ENCODE measurements at places on chromosomes 6 and 20. TPM values are rescaled to one million over a fixed set of nuclear protein-coding genes. Genes with fewer than 3 reads are reported as not detected.
A peak's percentile ranks its signal among the peaks of the same experiment; 100 is the strongest.

DNA sequence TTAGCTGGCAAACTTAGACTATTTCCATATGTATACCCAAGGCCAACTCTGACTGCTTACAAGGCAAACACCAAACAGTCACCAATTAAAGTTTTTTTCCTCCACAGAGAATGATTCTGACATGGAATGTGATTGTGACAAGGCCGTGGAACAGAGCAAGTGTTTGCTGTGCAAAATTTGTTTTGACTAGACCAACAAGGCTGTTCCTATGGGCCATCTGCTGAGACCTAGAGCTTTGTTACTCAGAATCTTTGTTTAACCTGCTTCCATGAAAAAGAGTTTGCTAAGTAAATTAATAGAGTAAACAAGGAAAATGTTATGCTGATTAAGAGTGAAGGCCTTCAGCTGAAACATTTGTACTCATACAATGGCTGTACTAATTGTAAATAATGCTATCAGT, 51.6 kb upstream of the IMPG1 start:
- no peak for DNase-seq

DNA sequence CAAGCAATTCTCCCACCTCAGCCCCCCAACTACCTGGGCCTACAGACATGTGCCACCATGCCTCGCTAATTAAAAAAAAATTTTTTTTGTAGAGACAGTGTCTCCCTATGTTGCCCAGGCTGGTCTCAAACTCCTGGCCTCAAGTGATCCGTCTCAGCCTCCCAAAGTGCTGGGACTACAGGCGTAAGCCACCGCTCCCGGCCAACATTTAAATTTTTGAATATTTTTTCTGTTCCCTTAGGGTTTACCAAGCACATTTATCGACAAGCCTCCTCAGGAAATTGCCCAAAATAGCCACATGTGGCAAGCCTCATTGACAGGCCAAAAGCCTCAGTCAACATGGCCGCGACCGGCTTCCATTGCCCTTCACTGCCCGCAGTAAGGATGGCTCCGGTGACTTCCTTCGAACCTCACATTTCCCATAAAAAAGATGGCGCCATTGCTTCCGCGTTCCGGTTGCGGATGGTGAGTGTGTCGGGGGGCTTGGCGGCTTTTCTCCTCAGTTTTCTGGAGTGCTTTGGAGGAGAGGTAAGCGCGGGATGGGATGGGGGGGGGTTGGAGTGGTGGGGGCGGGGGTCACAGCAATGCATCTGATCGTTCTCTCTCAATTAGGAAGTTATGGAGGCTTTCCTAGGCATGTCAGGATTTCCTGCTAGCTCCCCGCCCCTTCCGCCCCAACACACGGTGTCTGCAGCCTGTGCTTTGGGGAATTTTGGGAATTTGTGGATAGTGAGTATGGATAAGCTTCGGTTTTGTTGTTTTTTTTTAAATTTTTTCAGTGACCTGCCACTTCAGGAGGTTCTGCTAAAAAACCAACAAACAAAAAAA, at the start of gene SHLD1:
Gene SHLD1, plus strand, starts transcription at position 450 of the 828 bp plus-strand sequence. CDS start 22,465 bp downstream, outside the sequence.
- peak; percentile 88 for DNase-seq

The TNF gene
- total RNA-seq, result 167 TPM

GRCh38 chr6:50831186-50831585, 12.5 kb downstream of the TFAP2B start:
- DNase-seq, result no peak

The ESR1 gene
- not detected for total RNA-seq

- DNase-seq, result no peak
These were observed 248.5 kb downstream of the HAO1 start for GRCh38 chr20:7691647-7692269.

GRCh38 chr6:116218172-116218633, 35.7 kb downstream of the TSPYL4 start:
- no peak for DNase-seq
